HT1080 (cell line): ENCODE measurements at places on chromosomes 4 and X.

- DNase-seq, result peak; percentile 50
Observed at GRCh38 chrX:100649550-100650356, 5.8 kb downstream of the SRPX2 start.

DNA sequence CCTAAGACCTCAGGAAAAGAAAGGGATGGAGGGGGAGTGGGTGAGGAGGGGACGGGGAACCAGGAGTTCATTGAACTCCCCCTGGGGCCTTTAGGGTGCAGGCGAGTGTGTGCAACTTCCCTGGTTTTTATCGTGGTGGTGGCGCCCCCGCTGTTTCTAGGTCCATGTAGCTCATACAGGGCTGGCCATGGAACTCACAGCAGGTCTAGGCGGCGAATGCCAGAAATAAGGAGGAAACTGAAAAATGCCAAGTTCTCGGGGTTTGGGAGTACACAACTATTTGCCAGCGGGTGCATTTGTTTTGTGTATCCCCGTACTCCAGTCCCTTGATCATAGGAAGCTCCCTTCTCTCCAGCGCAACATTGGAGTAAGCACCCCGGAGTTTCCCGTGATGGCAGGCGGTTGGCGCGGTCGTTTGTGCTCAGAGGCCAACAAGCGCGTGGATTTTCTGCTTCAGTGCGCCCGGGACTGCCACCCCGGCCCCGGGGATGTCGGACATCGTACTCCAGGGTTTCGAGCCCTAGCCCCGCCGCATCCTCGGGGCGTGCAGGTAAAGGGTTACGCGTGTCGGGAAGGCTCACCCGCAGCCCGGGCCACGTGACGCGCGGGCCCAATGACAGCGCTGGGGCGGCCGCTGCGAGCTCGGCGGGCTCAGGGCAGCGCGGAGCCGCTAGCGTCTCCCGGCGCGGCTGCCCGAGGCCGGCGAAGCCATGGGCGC lies 208.9 kb downstream of the NWD2 start:
- no peak for DNase-seq

GRCh38 chrX:42577936-42578470 lies 200.0 kb downstream of the PPP1R2C start:
- DNase-seq, result peak; percentile 2

DNA sequence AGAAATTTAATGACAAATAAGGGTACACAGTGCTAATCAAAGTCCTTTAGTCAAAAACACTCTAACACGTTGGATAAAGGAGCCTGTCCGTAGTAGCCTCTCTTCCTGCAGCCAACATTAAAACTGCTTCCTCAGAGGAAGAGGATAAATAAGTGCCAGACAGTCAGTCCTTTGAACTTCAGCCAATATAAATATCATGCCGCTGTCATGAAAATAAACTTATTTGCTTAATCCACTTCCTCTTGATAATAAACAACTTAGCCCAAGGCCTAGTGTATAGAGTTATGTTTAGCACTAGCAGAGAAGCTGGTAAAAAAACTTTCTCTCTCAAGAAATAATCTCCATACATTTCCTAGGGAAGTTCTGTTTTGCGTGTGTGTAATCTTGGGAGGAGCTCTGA lies 196.7 kb downstream of the HS3ST1 start:
- DNase-seq, result no peak

GRCh38 chrX:54180403-54180802 lies 2.7 kb downstream of the FAM120C start:
- DNase-seq, result peak; percentile 31

GRCh38 chrX:38189431-38190250 lies 31.0 kb downstream of the SRPX start:
- DNase-seq, result no peak

- no peak for DNase-seq
Observed at GRCh38 chrX:150502979-150503897, 65.2 kb upstream of the MTM1 start.

- peak; percentile 56 for DNase-seq
Observed at GRCh38 chr4:170853422-170854021, 763.8 kb upstream of the AADAT start.

- DNase-seq, result no peak
Observed at GRCh38 chr4:86564795-86565194, 29.3 kb upstream of the PTPN13 start.

- DNase-seq, result peak; percentile 30
Observed at GRCh38 chr4:11765849-11766453, 337.3 kb upstream of the HS3ST1 start.

DNA sequence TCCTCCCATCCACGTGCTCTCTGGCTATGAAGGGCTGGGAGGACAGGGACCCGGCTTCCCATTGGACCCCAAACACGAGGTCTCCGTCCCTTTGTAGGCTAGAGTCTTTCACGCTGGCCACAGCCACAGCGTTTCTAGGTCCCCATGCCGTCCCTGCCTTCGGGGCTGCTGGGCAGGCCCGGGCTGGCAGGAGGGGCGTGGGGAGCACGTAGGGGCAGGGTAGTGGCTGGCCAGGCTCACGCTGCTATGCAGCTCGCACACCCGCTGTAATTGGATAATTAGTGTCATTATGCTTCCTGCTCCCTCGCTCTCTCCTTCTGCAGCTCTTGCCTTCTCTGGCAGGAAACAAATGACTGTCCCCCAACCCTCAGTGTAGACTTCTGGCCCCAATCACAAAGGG lies 9.8 kb downstream of the ATP2B3 start:
- DNase-seq, result no peak

- peak; percentile 83 for DNase-seq
Observed at GRCh38 chr4:113384600-113384999, 335.1 kb downstream of the ANK2 start.

DNA sequence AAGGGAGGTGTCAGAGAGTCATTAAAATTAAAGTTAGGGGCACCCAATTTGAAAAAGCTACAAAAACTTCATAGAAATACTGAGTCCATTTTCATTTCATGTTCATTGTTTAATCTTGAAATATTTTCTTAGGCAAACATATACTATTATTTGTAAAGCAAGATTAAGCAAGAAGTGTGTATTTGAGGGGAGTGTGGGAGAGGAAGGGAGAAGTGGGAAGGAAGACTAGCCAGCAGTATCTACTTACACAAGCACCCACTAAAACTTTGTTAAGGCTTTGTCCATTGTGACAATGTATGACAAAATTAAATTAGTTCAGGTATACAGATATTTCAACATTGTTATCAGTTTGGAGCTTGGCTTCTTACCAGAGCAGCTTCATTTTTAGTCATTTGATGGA lies 222.9 kb downstream of the ARHGAP24 start:
- no peak for DNase-seq

GRCh38 chrX:56600141-56600540 lies 36.7 kb downstream of the UBQLN2 start:
- DNase-seq, result no peak

- DNase-seq, result no peak
Observed at GRCh38 chr4:123411514-123411913, 14.9 kb downstream of the SPRY1 start.

- DNase-seq, result peak; percentile 46
Observed at GRCh38 chrX:9681422-9681821, 84.2 kb downstream of the GPR143 start.

GRCh38 chr4:4260185-4260751 lies 12.2 kb upstream of the TMEM128 start:
- DNase-seq, result peak; percentile 69

- no peak for DNase-seq
Observed at GRCh38 chr4:63218856-63219255, 1190.4 kb downstream of the TECRL start.

GRCh38 chr4:40887764-40888131 lies 138.0 kb downstream of the NSUN7 start:
- no peak for DNase-seq

DNA sequence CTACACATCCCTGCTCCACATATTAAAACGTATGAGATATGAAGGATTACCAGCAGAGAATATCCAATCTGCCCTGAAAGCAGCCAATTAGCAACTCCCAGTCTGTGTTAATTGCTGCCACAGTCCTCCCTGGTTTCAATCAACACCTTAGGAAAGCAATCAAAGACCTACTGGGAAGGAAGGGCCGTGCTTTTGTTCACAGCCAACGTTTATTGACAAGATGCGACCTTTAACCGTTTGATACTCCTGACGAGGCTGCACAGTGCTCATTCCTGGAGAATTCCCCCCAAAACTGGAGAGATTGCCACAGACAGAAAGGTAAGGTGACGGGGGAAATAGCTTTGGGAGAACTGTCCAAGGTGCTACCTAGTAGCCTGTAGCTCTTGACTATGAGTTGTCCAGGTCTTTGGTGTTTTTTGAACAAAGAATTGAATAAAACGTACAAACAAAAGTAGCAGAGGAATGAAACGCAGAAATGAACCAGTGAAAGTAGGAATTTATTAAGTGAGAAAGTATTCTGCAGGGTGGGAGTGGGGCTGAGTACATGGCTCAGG lies 596.5 kb downstream of the NLGN4X start:
- no peak for DNase-seq

GRCh38 chr4:21090094-21090666 lies 389.9 kb downstream of the PACRGL start:
- DNase-seq, result no peak

GRCh38 chr4:127400731-127401346 lies 231.9 kb upstream of the INTU start:
- peak; percentile 59 for DNase-seq

- DNase-seq, result no peak
Observed at GRCh38 chr4:150116506-150116905, 38.3 kb downstream of the DCLK2 start.

DNA sequence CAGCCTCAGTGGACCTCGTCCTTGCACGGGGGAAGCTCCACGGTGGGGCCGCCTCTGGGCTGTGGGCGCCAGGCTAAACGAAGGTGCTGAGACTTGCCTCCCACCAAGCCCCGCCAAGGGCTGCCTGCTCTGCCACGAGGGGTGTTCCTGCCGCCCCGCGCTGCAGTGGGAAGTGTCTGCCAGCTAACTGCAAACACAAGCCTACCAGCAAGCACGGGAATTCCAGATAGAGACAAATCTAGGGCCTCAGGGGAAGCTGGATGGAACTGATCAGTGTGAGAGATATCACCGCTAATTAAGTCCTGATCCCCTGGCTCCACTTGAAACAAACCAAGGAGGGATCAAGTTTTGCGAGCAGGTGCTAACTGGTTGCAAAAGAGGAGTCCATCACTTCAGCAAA lies 181.6 kb upstream of the LEF1 start:
- no peak for DNase-seq

DNA sequence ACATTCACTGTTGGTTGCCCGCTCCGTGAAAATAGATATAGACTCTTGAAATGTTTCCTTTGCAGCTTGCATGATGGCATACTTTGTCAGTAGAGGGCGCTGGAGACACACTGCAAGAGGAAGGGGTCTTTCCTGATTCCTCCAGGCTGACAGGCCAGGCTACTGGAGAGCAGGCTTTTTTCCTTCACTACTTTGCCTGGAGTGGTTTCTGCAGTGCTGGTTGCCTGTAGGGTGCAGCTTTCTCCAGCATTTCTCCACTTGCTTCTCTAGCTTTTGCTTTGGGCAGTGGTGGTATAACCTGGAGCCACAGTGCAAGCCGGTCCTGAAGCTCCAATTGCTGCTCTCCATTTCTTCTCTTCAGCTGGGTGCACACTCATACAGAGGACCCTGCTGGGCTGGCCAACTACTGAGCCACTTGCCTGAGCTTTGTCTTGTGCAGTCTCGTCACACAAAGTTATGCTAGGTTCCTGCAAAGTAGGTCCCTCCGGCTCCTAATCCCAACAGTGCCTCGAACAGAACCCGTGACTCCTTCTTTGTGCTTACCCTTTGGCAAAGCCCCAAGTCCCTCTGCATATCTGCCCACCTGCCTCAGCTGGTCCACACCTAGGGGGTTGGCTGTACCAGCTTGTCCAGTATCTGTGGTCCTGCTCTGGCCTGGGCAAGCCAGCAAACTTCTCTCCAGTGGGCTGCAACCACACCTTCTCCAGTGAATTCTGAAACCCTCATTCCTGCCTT lies 46.3 kb downstream of the RASSF6 start:
- peak; percentile 67 for DNase-seq

GRCh38 chr4:41217374-41217773 lies 3.0 kb upstream of the APBB2 start:
- no peak for DNase-seq

DNA sequence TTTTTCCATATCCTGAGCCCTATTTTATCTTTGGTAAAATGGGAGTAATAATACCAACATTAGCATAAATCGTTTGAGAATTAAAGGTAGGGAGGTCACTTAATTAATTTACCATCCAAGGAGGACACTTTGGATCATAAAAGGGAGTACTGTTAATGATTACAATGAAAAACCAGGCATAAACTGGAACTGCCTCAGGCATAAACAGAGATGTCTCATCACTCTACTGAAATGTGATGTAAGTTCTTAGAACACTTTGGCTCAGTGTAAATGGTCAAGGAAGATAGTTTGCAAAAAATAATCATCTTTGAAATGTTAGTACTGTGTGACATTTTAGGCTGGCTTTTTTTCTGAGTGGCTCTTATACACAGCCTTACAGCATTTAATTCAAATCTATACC lies 268.7 kb downstream of the SLC39A8 start:
- no peak for DNase-seq

- DNase-seq, result no peak
Observed at GRCh38 chrX:103399744-103400143, 23.4 kb downstream of the BEX3 start.

DNA sequence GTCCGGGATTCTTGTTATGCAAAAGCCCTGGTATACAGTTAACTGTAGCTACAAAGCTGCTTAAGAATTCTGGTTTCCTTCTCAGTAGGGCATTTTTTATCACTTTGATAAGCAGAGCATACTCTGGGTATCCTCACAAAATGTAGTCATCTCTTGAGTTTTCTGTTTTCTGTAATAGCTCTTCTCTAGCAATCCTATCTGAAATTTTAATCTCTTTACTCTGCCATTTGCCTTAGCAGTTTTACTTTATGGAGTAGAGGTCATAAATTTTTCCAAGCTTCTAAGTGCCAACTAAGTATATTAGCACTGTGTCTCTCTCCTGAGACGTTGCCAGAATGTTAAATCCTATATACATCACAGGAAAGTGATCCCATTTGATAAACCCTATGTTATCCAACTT lies 28.0 kb upstream of the BANK1 start:
- DNase-seq, result no peak

- DNase-seq, result peak; percentile 63
Observed at GRCh38 chrX:48021026-48021900, 14.5 kb downstream of the SPACA5 start.

- no peak for DNase-seq
Observed at GRCh38 chrX:49075347-49075746, 1.5 kb upstream of the PRAF2 start.

DNA sequence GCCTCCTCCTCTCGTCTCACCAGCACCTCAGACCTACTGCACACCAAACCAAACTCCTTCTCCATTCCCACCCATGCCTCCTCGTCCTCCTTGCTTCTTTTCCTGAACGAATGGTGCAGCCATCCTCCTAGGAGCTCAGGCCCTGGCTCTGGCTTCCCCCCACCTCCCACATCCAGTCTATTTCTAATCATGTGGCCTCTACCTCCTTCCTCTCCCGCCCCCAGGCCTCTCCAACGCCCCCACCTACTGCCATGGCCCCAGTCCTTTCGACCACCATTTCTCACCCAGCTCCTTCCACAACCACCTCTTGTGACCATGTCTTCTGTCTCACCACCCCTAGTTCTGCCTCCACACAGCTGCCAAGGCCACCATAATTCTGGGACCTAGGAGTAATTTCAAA lies 127.1 kb downstream of the PJA1 start:
- DNase-seq, result no peak

- no peak for DNase-seq
Observed at GRCh38 chr4:144634978-144635747, 10.8 kb upstream of the HHIP start.
